Right hindlimb (tissue), 1 donor: ENCODE measurements at places on chromosomes 3 and 15.

DNA sequence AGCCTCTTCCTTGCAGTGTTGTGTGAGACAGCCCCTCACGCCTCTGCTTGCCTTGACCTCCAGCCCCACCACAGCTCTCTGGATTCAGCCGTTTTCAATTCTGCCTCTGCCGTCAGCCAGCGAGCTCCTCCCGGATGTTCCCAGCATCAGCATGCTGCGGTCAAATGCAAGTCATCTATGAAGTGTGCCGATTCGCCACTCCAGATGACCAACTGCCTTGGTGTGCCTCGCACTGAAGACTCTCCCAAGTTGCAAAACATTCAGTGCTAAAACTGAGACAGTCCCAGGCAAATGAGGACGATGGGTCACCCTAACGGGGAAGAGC, 30.6 kb upstream of the RASA2 start:
- DNase-seq, result no peak

- no peak for DNase-seq
Measured at GRCh38 chr15:42152921-42153698, 3.3 kb downstream of the PLA2G4F start.

DNA sequence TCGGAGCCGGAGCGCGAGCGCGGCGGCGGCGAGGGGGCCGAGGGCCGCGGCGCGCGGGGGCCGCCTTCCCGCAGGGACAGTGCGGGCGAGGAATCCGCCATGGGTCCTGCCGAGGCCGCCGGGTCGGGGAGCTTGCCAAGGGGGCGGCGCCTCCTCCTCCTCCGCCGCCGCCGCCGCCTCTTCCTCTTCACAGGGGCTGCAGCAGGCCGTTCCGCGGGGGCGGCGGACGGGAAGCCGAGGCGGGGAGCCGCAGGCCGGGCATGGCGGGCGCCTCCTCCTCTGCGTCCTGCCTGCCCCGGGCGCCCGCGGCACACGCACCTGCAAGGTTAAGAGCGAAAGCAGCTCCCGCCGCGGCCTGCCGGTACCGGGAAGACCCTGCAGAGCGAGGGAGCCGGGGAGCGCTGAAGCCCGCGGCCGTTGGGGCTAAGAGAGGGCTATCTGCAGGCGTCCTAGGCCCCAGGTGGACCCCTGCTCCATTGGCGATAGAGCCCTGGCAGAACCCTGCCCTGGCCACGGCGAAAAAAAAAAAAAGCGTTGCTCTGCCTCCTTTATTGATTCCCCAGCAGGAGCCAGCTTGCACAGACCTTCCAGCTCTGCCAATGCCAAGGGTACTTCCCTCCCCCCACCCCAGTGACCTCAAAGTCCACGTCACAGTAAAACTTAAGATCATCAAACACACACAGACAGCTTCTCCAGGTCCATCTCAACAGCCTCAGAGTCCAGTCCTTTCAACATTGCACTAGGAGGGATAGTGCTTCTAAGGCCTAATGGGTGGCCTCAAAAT, at the start of gene LYSMD2:
TSS of gene LYSMD2 (minus strand) at position 134 of the 784 bp plus-strand sequence. CDS start at position 101, 33 bp downstream.
- peak; percentile 82 for DNase-seq

DNA sequence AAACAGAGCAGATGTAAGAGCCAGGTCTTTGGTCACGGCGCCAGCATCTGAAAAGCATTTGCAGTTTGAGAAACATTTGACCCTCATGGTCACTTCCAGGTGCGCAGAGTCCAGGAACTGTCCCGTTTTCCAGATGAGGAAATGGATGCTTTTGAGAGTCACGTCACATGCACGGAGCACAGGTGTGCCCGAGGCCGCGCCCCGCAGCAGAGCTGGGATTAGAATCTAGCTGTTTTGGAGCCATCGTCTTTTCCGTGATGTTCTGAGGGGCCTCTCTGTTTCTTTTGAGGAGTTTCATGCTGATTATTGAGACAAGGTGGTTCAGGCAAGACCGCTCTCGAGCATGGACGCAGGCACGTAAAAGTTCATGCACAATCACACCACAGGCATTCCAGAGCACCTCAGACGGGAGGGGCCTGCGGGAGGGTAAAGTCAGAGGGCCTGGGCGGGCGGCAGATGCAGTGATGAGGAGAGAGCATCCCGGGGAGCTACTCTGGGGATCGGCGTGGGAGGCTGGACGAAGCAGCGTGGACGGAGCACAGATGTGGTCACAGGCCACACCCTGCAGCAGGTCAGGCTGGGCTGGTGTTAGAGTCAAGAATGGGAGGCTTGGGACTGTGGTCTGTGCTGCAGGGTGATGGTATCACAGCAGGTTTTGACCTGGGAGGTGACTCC, 139.2 kb upstream of the MEF2A start:
- no peak for DNase-seq

DNA sequence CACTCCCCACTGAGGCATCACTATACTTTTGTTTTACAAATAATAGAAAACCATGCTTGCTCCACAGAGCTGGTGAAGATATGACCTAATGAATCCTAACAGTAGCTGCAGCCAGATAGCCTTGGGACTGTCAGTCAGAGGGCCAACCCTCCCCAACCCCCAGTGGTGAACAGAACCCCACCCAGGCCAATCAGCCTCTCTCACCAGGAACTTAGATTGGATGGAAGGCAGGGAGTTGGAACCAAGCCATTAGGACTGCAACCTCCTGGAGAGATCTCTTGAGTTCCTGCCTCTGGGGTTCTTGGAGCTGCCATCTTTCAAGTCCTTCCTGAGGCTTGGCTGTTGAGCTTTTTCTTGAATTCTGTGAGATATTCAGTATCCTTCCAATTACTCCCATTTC, 3.0 kb upstream of the MRPS22 start:
- no peak for DNase-seq

- no peak for DNase-seq
Measured at GRCh38 chr15:39028069-39028468, 463.5 kb upstream of the RASGRP1 start.

GRCh38 chr3:178847190-178847589, 224.4 kb downstream of the ZMAT3 start:
- no peak for DNase-seq

DNA sequence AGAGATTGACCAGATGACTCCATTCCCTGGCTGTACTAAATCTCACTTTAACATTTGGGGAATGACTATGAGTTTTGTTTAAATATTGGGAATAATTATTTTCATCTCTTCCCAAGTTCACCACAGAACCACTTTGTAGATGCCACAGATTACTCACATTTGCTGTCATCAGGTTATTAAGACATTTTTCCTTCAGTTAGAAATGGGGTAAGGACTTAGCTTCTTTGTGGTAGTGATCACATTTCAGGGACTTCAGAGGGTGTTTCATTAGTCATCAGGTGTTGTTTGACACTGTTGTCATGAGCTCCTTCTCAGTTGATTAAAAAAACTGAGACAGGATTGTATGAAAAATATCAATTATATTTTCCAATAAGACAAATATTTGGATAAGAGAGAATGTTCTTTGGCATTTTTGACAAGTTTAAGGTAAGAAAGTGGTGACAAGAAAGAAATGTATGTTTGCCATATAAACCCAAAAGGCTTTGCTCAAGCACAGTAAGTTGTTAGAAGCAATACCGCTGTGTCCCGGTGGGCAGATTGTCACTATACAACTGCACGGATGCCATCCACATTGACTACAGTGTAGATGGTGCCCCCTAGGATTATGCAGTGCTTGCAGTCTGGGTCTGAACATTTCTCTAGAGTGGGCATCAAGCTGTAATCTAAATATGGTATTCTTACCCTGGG, 22.3 kb downstream of the FBXL2 start:
- DNase-seq, result peak; percentile 20

DNA sequence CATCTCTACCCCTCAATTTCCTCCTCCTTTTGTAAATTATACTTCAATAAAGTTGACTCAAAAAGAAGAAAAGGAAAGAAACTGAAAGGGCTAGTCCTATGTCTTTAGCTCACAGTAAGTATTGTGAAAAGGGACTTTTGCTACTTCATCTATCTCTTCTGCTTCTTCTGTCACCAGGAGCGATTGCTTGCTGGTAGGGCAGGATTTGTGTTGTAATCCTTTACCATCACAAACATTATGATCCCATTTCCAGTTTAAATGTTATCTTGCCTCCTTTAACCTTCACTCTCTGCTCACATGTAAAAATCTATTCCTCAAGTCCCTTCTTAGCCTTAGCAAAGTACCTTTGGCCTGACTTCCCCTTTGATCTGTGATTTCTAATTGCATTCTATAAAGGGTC, 537.1 kb downstream of the AGBL1 start:
- DNase-seq, result no peak

GRCh38 chr3:32239307-32240158, 1.1 kb downstream of the CMTM8 start:
- no peak for DNase-seq

- DNase-seq, result no peak
Measured at GRCh38 chr3:95154766-95155165, 1091.9 kb downstream of the NSUN3 start.

DNA sequence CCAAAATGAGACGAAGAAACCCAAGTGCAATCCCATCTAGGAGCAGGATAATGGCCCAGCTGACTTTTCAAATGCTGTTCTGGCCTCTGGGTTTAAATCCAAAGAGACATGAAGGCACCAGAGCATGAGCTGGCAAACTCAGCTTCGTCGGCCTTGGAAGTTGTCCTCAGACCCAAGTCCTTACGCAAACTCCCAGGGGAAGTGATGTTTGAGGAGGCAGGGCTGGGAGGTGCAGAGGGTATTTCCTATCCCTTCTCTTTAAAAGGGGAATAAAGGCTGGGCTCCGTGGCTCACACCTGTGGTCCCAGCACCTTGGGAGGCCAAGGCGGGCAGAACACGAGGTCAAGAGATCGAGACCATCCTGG, 68.9 kb upstream of the HERC1 start:
- no peak for DNase-seq

- no peak for DNase-seq
Measured at GRCh38 chr3:101638261-101638745, 38.6 kb downstream of the ZBTB11 start.

DNA sequence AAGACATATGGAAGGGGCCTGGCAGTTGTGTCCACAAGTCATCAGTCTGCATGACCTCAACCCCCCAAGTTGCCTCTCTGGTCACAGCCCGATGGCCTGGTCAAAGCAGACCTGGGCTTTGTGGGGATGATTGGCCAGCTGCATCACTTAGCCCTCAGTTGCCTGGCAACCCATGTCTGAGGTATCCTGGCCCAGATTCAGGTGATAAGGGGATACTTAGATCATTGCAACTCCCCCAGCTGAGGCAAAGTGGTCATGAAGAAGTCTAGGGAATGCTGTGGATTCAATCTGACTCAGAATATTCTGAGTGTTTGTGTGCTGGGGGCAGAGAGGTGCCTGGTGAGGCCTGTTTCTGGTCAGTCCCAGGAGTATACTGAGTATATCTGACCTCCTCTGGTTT, 5.0 kb downstream of the GPR156 start:
- DNase-seq, result no peak

GRCh38 chr3:114060906-114061655, 4.5 kb downstream of the QTRT2 start:
- DNase-seq, result no peak

- no peak for DNase-seq
Measured at GRCh38 chr3:114848082-114848481, 299.0 kb downstream of the ZBTB20 start.

GRCh38 chr15:89448825-89449224, 47.6 kb downstream of the RHCG start:
- no peak for DNase-seq

DNA sequence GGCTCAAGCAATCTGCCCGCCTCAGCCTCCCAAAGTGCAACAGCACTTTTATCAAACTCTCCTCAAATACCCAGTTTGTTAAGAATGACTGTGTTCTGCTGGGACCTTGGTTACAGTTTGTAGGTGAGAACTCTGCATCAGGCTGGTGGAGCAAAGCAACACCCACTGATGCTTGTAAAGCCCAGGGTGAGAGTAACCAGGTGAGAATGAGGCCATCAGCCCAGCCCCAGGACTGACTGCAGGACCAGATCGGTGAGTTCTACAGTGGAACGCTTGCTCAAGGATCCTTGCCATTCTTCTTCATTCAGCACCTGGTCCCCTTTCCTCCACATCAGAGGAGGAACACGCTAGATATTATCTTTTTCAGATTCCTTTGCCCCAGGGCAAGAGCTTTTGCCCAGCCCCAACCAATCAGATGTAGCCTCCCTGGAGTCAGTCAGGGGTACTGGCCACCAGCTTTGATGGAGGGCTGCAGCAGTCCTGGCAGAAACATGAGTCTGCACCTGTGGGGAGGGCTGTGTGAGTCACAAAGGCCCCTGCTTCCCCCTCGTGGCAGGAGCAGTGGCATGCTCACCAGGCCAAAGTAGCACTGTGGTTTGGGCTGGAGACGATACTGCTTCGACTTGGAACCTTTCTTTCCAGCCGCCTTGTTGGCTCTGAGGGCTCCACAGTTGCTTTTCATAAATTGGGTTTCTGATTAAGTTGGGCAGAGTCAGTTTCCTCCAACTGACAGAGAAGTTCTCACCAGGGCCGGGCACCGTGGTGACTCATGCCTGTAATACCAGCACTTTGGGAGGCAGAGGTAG, 3.5 kb upstream of the SHISA5 start:
- DNase-seq, result peak; percentile 47

- DNase-seq, result no peak
Measured at GRCh38 chr15:59005579-59005978, 18.1 kb downstream of the RNF111 start.

GRCh38 chr15:81038975-81039607, 38.4 kb downstream of the TLNRD1 start:
- no peak for DNase-seq

DNA sequence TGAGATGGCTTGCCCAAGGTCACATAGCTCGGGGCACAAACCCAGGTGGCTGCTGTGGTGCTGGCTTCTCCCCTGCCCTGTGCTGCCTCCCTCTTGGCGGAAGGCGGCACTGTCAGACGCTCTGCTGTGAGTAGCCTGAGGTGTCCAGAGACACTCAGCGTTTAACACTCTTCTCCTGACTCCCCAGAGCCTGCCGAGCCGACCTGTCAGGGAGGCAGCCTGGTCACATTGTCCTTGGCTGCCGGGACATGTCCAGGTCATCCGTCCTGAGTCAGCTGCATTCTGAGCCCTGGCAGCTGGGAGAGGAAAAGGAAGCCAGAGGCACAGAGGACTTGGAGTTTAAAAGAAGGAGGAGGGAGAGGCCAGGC, 4.7 kb downstream of the LMAN1L start:
- no peak for DNase-seq

DNA sequence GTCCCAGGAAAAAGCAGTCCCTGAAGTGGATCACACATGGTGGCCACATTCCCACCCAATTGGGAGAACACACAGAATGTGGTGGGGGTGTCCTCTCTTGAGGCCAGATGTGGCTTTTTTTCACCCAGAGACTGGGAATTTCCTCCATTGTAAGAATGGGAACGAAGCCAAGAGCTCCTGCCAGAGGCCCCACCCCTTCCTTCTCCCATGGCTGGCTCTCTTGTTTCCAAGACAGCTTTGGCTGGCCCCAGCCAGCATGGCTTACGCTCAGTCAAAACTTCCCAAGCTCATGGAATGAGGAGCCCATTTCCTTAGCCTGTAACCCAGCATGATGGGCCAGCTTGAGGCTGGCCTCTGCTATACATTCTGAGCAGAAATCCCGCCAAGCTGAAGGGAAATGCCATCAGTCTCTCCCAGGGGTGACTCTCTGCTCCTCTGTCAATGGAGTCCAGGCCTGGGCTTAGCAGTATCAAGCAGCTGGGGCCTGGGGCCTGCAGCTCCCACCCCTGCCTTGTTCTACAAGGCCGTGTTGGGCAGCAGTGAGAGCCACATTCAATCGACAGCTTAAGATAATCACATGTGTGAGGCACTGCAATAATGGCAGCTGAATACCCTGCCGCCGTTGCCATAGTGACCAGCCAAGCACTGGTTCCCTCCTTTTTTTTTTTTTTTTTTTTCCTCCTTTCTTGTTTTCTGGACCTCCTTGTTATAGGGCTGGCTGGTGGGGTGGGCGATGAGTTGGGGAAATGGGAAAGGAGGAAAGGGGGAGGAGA, 142.4 kb downstream of the EPHB1 start:
- DNase-seq, result no peak
